GM12891 (cell line): ENCODE measurements at places on chromosomes 13 and 19.

GRCh38 chr19:19006213-19006612 lies 27.1 kb downstream of the SUGP2 start:
- DNase-seq, result no peak

DNA sequence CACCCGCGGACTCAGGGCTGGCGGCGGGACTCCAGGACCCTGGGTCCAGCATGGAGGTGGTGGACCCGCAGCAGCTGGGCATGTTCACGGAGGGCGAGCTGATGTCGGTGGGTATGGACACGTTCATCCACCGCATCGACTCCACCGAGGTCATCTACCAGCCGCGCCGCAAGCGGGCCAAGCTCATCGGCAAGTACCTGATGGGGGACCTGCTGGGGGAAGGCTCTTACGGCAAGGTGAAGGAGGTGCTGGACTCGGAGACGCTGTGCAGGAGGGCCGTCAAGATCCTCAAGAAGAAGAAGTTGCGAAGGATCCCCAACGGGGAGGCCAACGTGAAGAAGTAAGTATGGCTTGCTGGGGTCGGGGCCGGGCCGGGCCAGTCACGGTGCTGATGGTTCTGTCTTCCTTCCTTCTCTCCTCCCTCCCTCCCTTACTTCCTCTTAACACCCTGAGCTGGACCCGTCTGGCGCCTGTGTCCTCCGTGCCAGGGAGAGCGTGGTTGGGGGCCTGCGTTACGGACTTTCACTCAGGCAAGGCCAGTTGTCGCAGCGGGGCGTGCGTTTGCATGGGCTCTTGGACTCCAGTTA lies 1.4 kb downstream of the STK11 start:
- DNase-seq, result peak; percentile 41

DNA sequence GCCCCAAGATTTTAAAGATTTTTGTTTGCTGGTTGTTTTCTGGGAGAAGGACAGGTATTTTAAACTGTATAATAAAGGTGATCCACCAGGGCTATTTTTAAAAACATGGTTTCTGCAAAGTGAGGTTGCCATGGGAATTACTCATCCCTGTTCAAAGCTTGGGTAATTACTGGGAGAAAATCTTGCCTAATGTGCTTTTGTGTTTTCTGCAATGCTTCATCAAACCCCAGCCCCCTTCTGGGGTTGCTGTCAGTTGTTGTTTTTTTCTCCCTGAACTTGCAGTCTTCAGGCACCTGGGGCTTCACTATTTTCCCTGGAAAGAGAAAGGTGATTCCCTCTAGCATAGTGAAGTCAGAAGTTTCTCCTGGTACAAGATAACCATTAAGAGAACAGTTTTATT lies 277.2 kb downstream of the NALCN start:
- no peak for DNase-seq

GRCh38 chr19:7602935-7603497 lies 7.4 kb downstream of the CAMSAP3 start:
- no peak for DNase-seq

DNA sequence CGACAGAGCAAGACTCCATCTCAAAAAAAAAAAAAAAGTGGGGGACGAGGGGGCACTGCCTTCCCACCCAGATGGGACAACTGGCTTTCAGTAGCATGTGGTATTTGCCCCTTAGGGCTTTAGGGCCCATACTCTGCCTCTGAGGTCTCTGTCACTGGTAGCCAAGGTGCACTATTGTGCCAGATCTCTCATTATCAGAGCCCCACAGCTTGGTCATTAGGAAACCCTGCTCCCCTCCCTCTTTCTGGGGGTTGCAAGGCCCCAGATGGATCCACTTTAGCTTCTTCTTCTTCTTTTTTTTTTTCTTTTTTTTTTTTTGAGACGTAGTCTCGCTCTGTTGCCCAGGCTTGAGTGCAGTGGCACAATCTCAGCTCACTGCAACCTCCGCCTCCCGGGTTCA lies 11.2 kb upstream of the ZNF358 start:
- DNase-seq, result no peak
